ENCODE measurements at places on chromosomes 4 and X.

GRCh38 chr4:28488021-28488420 is 1627.4 kb downstream of the STIM2 start:
- no peak for DNase-seq

GRCh38 chrX:34557733-34558132 is 99.4 kb downstream of the TMEM47 start:
- no peak for DNase-seq

DNA sequence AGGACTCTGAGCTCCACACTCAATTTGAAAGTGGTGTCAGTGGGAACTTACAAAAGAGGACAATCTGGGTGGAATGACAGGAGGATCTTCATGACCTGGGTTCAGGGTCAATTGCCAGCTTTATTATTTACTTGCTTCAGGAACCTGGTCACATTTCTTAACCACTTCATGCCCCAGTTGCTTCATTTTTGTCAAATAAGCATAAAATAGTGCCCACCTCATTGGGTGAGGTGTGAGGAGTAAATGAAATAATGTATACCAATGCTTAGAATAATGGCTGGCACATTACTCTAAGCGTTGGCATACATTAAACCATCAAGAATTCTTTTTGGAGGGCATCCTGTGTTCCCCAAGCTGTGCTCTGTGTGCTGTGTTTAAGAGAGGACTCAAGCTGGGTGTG is 19.4 kb downstream of the VGLL1 start:
- no peak for DNase-seq

- no peak for DNase-seq
These were observed at the start of gene ARHGAP4 for GRCh38 chrX:153925739-153926551. ARHGAP4 (minus strand) TSS chrX:153926264; CDS start chrX:153926202, 62 bp downstream.

DNA sequence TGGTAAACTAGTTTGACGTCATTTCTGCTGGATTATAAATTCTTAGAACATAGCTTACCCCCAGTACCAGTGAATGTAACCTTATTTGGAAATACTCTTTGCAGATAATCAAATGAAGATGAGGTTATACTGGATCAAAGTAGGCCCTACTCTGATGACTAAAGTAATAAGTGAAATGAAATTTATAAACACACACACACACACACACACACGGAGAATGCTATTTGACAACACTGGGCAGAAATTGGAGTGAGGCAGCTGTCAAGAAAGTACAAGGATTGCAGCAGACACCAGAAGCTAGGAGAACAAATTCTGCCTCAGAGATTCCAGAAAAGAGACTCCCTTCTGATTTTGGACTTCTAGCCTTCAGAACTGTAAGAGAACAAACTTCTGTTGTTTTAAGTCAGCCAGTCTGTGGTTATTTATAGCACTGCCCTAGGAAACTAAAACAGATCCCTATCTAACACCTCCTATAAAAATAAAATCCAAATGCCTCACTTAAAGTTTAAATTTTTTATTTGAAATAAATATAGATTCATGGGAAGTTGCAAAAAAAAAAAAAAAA is 448.6 kb downstream of the PCDH18 start:
- DNase-seq: no peak

GRCh38 chr4:181971411-181971810 is 271.8 kb upstream of the TENM3 start:
- DNase-seq: no peak

GRCh38 chrX:124346117-124346876 is at the start of gene SH2D1A:
SH2D1A (plus strand) TSS chrX:124346563; CDS start chrX:124346643, 80 bp downstream.
- no peak for DNase-seq

GRCh38 chr4:15988222-15988621 is 25.2 kb upstream of the FGFBP2 start:
- DNase-seq: no peak

- no peak for DNase-seq
These were observed 27.8 kb downstream of the BMP2K start for GRCh38 chr4:78803983-78804382.
